ENCODE measurements at places on chromosomes 11 and 22.

DNA sequence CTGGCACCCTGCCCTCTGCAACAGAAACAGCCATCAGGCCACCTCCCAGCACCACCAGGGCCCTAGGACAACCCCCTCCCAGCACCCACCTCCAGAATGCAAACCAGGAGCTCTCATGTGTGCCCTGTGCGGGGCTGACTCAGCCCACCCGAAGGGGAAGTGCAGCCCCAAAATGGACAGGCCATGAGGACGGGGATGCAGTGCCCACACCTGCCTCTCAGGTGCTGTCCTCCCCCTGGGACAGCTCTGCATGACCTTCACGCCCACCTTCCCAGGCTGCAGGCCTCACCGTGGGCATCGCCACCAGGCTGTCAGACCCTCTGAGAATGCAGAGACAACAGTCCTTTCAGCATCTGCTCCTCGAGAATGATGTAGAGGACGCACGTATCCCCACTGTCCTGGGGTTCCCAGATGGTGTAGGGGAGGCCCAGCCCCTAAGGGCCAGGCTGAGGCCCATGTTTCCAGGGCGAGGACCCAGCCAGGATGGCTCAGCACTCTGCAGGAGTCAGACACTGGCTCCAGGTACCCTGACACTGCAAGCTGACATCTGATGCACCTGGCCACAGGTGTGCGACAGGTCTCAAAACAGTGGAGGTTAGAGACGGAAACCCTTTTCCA lies 13.5 kb downstream of the MOB2 start:
- no peak for DNase-seq

DNA sequence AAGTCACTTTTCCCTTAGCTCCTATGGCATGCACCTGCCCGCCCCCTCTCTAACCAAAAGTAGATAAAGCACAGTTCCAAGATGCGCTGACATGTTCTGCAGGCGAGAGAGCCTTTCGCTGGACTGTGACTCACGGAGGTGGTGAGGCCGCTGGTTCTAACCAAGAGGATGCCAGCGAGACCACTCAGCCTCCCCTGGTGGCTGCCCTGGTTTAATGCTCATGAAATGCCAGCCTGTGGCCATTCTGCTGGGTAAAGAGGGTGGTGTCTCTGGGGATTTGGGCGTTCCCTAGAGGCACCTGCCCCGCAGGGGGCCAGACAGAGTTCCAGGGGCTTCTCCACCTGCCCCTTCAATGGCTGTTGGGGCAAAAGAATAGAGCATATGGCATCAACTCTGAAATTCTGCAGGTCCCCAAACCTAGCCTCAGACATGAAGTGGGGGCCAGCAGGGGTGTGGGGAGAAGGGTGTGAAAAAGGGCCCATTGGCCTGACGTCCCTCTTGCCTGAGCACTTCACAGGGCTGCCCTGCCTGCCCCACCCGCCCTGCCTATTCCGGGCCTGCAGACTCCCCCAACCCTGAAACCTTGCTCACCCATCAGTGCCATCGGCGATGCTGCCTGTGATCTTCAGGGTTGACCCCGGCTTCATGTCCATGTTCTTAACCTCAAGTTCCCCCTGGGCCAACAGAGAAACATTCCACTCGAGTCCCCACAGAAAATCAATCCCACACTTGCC lies 8.5 kb downstream of the LGALS2 start:
- DNase-seq, result no peak

GRCh38 chr11:103024086-103024485 lies 67.9 kb downstream of the DCUN1D5 start:
- no peak for DNase-seq

DNA sequence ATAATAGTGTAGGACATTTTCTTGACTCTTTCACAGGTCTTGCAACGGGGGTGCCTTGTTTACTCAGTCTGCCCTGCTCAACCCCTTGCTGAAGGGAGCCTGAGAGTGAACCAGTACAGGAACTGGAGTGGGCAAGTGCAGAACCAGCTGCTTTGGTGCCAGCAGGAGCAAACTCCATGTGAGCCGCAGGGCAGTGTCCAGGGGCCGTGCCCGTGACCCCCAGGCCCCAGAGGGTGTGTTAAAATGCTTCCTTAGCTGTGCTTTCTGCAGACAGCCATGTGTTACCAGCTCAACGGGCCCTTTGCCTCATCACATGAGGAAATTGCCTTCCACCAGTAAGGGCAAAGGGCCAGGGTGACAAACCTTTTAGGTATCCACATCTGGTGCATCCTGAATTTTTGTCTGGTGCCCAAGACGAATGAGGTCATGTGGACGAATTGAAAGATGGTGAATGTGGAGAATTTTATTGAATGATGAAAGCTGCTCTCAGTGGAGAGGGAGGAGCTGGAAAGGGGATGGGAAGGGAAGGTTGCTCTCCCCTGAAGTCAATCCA lies 53.6 kb upstream of the OR5D13 start:
- no peak for DNase-seq

DNA sequence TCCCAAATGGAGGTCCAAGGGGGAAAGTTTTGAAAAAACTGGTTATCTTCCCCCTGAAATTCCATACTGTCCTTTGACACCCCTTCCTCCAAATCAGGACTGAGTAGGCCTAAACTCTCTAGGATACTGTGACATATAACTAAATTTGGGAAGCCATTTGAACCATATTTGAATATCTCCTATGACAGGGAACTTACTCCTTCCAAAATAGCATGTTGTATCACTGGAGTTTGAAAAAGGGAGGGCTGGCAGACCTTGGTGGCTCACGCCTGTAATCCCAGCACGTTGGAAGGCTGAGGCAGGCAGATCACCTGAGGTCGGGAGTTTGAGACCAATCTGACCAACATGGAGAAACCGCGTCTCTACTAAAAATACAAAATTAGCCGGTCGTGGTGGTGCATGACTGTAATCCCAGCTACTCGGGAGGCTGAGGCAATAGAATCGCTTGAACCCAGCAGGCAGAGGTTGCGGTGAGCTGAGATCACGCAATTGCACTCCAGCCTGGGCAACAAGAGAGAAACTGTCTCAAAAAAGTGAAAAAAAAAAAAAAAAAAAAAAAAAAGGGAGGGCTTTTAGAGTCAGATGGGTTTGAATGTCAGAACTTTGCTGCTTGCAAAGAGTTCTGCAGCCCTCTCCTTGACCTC lies 42.4 kb downstream of the PIK3C2A start:
- no peak for DNase-seq

- no peak for DNase-seq
These were observed 4.2 kb downstream of the ALDH3B1 start for GRCh38 chr11:68014157-68014946.

GRCh38 chr22:36052505-36052941 lies 23.9 kb upstream of the RBFOX2 start:
- no peak for DNase-seq

GRCh38 chr11:13160806-13161205 lies 116.8 kb upstream of the BMAL1 start:
- DNase-seq, result no peak

DNA sequence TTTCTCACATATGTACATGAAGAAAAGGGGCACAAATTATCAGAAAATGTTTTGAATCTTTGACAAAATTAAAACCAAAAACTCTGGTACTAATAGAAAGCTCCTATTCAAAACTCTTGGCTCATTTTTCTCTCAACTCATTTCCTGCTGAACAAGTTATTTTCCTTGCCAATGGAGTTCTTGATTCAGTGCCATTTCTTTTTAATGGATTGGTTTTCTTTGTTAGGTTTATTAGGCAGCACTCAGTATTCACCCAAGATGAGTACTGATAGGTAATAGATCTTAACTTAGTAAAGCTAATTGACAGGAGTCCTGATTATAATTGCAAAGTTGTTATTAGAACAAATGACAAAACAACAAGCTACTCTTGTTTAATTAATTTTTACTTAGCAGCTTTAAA lies 279.4 kb upstream of the PDGFD start:
- DNase-seq, result no peak

- DNase-seq, result no peak
These were observed 66.8 kb upstream of the GRK3 start for GRCh38 chr22:25497716-25498115.
